ENCODE measurements at places on chromosomes 3 and 15.
A peak's percentile ranks its signal among the peaks of the same experiment; 100 is the strongest.

GRCh38 chr3:19432669-19433068, 284.4 kb downstream of the KCNH8 start:
- DNase-seq = no peak

GRCh38 chr3:190323246-190323626, 990 bp upstream of the CLDN1 start:
- DNase-seq = peak; percentile 41

- DNase-seq = peak; percentile 90
Observed at GRCh38 chr3:78941587-78941986, 826.2 kb downstream of the ROBO1 start.

GRCh38 chr3:43755516-43756200, 64.9 kb downstream of the ABHD5 start:
- no peak for DNase-seq

DNA sequence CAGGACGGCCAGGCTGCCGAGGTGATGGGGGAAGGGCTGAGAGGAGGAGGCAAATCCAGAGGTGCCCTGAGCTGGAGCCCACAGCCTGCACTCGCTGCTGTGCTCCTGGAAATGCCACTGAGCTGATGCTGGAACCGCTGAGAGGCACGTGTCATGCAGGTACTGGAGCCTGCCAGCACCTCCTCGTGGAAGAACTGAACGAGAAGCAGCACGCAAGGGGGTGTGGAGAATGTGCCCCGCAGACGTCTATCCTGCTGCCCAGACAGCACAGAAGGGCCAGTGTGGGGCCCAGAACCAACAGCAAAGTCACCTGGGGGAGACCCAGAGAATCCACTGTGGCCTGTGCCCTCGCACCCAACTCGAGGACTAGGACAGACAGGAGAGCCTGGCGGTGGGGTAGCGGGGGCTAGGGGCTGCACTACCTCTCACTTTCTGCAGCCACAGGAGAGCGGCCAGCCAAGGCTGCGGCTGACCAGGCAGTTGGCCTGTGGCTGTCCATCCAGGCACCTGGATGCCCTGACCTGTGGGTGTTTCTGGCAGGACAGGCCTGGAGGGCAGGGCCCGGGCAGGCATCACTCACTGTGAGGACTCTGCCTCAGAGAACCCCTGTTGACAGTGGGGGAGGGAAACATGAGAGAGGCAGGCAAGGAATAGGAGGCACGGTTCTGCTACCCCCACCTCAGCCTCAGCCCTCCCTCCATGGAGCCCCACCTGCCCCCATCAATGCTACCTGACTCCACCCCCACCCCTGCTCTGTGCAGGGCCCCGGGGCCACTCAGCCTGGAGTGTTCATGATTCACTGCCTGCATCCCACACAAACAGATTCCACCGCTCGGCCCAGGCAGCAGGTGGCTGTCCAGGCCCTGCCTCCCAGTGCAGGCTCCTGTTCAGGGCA, 213.1 kb downstream of the TBC1D2B start:
- DNase-seq = no peak

- no peak for DNase-seq
Observed at GRCh38 chr15:29880886-29881285, 58.6 kb upstream of the TJP1 start.

- no peak for DNase-seq
Observed at GRCh38 chr3:49519916-49520385, 34.3 kb upstream of the BSN start.

DNA sequence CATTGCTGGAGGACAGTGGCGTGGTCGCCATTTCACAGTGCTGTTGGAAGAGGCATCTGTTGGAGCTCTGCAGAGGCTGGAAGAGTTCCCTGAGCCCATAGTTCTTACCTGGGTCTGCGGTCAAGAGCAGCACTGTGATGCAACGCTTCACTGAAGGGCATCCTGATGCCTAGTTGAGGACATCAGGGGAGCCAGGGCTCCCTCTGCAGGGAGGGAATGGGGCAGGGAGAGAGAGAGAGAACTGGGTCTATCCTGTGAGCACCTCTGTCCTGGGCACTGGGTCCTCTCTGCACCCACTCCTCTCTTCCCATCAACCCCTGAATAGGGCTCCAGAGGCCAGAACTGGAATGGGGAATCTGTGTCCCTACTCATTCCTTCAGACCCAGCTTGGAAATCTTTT, 23.9 kb upstream of the MOBP start:
- no peak for DNase-seq

- DNase-seq = no peak
Observed at GRCh38 chr15:76034111-76034510, 21.9 kb upstream of the NRG4 start.

DNA sequence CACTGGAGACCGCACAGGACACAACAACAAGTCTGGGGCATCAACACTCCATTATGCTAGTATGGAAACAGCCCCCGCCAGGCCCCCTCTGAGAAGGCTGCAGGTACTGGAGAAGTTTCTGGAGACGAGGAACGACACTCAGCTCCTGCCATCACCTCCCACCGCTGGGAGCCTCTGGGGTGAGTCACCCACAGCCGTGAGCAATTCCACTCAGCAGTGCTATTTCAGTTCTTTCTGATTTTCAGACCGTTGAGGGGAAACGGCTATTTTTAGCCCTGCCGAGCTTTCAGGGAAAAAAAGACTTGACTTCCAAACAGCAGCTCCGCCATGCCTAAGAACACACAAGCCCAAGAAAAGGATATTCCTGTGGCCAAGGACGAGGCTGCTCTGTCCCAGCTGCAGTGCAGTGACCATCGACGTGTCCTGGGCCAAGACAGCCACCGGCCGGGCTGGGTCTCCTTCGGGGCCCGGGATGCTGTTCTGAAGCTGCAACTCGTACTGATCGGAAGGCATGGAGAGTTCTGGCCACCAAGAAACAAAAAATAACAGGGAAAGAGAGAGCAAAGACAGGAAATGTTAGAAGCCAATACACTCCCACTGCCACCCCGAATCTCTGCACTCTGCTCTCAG, 40.8 kb downstream of the NUP210 start:
- DNase-seq = peak; percentile 65

GRCh38 chr3:141646760-141647561, 91.1 kb upstream of the RNF7 start:
- peak; percentile 84 for DNase-seq

DNA sequence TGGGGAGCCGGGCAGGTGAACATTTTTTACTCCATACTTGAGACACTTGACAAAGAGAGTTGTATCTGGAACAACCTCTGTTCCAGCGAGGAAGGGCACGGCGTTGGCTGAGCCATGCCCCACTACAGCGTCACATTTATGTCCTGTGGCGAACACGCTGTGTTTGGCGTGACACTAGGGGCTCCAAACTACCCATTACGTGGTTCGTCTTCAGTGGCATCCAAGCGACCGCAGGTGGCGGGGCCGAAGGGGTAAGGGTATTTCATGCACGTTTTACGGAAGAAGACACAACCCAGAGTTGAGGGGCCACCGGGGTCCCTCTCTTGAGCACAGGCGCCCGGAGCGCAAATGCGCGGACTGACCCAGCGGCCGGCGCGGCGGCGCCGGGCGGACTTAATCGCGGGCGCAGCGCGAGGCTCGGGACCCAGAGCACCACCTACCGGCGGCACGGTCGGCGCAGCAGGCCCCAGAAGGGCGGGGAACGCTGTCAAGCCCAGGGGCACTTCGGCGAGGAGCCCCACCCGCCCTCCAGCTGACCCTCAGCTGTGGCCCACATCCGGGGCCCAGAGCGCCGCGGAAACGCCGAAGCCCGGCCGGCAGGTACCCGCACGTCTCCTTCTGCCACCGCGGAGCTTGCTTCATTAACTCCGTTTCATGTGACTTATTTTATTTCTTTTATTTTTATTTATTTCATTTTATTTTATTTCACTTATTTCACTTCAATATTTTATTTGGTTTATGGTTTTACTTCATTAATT, 36.4 kb upstream of the TRIM71 start:
- peak; percentile 85 for DNase-seq

- DNase-seq = no peak
Observed at GRCh38 chr3:98188545-98188944, 22.0 kb downstream of the OR5H15 start.

GRCh38 chr3:8540456-8540855, 38.8 kb downstream of the LMCD1 start:
- no peak for DNase-seq

- no peak for DNase-seq
Observed at GRCh38 chr15:75203908-75204263, 2.2 kb downstream of the C15orf39 start.

GRCh38 chr3:180239939-180240338, 203.2 kb upstream of the PEX5L start:
- DNase-seq = no peak

DNA sequence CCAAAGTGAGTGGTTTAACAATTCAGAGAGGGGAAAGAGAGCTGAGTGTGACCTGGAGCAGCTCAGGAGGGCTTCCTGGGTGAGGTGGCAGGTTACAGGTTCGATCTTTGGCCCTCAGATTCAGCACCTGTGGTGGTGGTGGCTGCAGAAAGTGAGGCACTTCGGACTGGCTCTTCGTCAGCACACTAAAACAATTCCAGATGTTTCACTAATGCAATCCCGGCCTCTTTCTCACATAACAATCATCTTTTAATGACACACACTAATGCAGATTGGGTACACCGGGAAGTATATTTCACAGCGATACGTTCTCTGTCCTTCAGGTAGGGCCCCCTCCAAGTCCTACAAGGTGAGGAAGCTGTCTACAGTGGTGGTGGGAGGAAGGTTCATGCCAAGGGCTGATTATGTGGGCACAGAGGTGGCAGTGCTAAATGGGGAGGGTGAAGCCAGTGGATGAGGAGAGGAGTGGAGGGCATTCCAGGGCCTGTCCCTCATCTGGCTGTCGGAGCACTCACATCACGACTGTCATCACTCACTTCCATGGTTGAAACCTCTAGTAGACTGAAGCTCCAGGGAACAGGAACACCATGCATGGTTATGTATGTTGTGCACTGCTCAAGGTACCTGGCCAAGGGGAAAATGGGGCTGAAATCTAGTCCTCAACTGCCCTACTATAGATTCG, 171.1 kb downstream of the RAB11A start:
- DNase-seq = no peak

DNA sequence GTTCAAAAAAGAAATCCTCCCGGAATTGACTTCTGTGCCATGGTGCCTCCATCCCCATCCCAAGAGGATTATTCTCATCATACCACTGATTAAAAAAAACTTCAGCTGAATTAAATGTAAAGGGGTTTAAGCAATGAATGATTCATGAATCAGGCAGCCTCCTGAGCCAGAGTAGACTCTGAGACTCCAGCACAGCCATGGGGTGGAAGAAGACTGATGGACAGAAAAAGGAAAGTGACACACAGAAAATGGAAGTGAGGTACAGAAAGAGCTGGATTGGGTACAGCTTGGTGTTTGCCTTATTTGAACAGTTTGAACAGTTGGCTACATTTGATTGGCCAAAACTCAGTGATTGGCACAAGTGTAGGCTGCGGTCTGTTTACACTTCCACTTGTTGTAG, 224.8 kb upstream of the ATP10A start:
- DNase-seq = no peak

- peak; percentile 10 for DNase-seq
Observed at GRCh38 chr3:120274739-120275167, 10.3 kb downstream of the GPR156 start.

DNA sequence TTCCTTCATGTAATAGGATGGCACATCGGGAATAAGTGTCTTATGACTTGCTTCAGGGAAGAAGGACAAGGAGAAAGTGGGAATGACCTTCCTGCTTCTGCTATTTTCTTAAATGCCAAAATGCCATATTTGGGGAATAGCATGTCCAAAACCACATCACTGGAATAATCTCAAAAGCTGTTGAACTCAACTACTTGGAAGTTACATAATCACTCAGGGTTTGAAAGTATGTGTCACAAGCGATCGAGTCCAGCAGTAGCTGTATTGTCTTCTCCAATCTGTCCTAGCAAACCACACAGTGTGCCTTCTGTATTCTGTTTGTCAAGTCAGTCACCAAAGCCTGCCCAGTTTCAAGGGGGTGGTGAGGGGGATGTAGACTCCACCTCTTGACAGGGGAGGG, 58.3 kb upstream of the GADL1 start:
- DNase-seq = peak; percentile 7

DNA sequence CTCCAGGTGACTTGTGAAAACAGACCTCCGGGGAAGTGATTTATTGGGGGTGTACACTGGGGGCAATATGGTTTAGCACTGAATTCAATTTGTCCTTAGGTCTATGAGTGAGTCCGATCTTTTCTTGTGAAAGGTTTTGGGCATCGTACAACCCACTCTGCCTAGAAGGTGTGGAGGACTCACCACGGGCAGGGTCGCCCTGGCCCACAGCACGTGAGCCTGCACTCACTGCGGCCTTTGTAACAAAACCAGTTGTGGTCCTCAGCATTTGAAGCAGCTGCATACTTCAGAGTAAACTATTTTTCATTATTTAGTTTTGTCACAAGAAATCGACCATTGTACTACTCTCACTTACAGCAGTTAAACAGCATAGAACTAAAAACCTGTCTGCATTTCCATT, 72.6 kb upstream of the BLM start:
- no peak for DNase-seq

DNA sequence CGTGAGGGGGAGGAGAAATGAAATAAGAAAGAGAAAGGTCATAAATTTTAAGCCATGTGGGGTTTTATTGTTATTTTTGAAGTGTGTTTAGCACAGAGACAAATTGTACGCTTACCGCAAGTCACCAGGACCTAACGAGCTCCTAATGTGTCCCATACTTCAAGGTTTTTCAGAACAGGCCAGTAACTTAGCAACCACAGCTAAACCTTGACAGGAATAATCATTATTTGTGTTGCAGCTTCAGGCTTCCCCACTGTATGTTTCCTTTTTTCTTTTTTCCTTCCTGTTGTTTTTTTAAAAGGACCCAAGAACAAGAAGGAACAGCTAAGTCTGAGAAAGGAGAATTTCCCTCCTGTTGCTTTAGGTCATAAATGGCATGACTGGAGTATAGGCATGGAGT, 160.8 kb downstream of the TUSC7 start:
- no peak for DNase-seq

DNA sequence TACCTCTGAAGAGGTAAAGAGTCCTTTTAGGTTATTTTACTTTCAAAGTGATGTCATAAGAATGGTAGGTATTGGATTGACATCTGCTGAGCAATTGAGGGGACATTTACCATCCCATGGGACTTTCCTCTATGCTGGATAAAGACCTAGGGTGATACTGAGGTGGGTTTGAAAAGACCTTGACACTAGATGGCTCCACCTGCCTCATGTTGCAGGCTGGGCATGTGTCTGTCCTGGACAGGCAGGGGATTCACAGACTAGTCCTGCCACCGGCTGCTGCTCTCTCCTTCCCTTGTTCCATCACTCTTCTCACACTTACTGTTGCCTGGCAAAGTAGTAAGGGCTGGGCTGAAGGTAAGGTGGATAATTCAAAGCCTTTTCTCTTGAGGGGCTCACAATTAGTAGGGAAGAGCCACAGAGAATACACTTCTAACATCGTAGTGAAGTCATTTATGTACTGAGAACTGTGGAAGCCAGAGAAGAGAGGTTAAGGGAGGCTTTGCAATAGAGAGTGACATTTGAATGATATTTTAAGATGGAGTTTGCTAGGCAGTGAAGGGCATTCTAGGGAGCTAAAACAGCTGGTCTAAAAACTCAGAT, 27.7 kb downstream of the TRAK1 start:
- DNase-seq = peak; percentile 31
